Activated T-cell treated with anti-CD3 and anti-CD28 coated beads, Interleukin-2, amount 50 U/mL, for 4 hours (primary cell): ENCODE measurements at places on chromosomes 3 and 15.

GRCh38 chr15:77446840-77447390 is 26.2 kb downstream of the HMG20A start:
- DNase-seq, result no peak

DNA sequence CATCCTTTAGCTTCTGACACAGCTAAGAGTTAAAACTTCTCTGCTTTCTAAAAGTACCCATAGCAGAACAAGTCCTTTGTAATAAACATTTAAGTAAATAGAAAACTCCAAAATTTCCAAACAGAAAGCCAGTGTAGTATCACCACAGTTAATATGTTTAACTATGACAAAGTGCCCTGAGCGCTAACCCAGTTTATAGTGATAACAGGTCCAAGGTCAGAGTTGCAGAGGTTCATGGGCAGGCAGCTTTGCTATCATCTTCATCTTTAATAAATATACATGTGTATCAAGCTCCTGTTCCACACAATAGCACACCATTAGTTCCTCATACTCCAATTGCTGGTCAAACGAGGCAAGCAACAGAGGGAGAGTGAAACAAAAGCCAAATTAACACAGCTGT is 12.4 kb upstream of the TOP2B start:
- no peak for DNase-seq

DNA sequence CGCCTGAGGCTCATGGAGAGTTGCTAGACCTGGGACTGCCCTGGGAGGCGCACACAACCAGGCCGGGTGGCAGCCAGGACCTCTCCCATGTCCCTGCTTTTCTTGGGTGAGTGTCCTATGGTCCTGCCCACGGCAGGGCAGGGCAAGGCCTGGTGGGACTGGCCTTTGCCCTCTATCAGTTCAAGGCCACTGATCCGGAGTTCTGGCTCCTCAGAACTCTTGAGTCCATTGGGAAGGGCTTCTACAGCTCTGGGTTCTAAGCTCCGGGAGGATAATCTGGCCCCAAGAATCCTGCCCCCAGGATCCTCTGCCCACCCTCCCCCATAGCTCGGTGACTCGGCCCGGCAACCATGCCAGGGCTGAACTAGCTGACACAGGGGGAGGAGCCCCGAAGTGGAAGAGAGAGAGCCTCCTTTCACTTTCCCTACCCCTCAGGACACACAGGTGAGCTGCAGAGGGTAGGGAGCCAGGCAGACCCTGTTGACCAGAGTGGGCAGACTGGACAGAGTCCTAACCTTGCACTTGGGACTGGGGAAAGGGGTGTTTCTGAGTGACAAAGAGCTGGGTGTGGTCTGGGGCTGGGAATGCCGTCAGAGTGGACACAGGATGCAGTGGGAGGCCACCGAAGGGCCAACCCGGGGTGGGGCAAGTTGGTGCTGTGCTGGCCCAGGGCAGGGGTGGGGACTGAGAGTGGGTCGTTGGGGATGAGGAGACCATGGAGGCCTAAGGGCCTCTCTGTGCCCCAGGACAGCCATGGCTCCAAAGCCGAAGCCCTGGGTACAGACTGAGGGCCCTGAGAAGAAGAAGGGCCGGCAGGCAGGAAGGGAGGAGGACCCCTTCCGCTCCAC is 664 bp downstream of the PARP3 start:
- peak; percentile 56 for DNase-seq

- DNase-seq, result no peak
Observed at GRCh38 chr15:47870300-47870955, 153.1 kb downstream of the SEMA6D start.

GRCh38 chr3:59481776-59482400 is 432.1 kb upstream of the CFAP20DC start:
- no peak for DNase-seq

DNA sequence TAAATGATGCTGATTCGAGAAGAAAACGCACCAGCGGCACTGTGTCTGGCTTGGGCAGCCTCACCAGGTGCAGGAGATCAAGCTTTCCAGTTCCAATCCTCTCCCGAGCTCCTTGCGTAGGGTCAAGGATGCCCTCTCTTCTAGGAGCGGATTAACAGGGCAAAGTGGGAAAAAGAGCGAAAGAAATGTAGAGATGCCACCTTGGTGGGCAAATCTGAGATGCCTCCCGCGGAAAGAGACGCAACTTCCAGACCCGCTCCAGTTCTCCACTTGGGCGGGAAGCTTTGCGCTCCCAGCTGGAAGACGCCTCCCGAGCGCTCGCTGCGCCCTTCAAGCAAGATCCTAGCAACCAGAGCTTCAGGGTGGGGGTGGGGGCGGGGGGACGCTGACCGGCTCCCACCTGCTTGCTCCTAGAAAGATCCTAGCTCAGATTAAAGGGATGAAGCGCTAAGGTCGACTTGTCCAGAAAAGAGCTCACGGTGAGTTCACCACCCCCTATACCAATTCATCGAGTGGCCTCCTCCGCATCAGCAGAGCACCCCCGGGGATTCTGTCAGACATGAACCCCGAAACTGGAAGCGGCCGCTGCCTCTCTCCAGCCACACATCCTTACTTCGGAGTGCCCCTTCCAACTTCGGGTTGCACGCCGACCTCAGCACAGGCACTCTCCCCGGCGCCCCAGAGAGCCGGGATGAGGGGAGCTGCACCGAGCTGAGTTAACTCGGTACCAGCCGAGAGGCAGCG is 769 bp downstream of the TAFA4 start:
- DNase-seq, result no peak
